ENCODE measurements at places on chromosomes 7 and 10.
A peak's percentile ranks its signal among the peaks of the same experiment; 100 is the strongest.

- DNase-seq, result no peak
Observed at GRCh38 chr7:36346260-36346831, 43.3 kb upstream of the ANLN start.

DNA sequence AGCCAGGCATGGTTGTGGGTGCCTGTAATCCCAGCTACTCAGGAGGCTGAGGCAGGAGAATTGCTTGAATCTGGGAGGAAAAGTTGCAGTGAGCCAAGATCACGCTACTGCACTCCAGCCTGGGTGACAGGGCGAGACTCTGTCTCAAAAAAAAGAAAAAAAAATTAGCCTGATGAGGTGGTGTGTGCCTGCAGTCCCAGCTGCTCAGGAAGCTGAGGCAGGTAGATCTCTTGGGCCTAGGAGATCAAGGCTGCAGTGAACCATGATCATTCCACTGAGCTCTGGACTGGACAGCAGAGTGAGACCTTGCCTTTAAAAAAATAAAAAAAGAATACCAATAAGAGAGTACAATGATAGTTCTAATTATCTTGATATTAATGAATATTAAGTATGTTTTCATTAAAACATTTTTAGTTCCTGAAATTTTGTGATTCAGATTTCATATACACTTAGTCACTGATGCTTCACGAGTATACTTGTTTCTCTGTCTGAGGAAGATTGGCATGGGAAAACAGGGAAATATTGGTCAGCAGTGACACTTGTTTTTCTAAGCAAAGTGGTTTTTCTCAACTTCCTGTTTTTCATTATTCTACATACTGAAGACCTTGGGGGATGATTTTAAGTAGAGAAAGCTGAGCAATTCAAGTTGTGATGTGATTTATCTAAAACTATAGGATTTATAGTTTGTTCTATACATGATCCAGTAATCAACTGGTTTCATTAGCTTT lies 76.8 kb downstream of the ADK start:
- DNase-seq, result no peak

- DNase-seq, result no peak
Observed at GRCh38 chr10:1679821-1680650, 57.3 kb downstream of the ADARB2 start.

- DNase-seq, result no peak
Observed at GRCh38 chr10:65723525-65723924, 1202.3 kb upstream of the LRRTM3 start.

- no peak for DNase-seq
Observed at GRCh38 chr7:41104631-41105030, 598.3 kb downstream of the INHBA start.

- no peak for DNase-seq
Observed at GRCh38 chr7:55565681-55566080, 6.6 kb downstream of the VOPP1 start.

GRCh38 chr10:69731184-69731583 lies 70.5 kb upstream of the COL13A1 start:
- DNase-seq, result no peak

GRCh38 chr10:35217455-35217854 lies 90.8 kb downstream of the CREM start:
- peak; percentile 39 for DNase-seq

- no peak for DNase-seq
Observed at GRCh38 chr10:4719036-4719435, 107.0 kb upstream of the AKR1E2 start.

GRCh38 chr7:100378114-100378755 lies 4.9 kb downstream of the PILRA start:
- no peak for DNase-seq

GRCh38 chr7:18174996-18175395 lies 147.3 kb upstream of the PRPS1L1 start:
- no peak for DNase-seq

DNA sequence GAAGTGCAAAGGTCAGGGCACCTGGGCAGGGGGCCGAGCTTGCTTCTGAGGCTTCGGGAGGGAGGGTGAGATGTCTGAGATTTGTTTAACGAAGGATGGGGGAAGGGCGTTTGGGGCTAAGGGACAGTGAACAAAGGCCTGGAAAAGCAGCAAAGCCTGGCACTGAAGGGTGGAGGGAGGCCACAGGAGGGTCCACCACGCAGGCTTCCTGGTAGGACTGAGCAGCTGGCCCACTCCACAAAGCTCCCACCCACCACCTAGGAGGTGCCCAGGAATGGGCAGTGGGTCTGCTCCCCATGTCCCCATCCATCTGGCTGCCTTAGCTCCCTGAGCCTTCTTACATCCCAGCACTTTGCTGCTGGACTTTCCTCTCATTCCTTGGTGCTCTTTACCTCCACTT lies 39.4 kb upstream of the CXCL12 start:
- no peak for DNase-seq

DNA sequence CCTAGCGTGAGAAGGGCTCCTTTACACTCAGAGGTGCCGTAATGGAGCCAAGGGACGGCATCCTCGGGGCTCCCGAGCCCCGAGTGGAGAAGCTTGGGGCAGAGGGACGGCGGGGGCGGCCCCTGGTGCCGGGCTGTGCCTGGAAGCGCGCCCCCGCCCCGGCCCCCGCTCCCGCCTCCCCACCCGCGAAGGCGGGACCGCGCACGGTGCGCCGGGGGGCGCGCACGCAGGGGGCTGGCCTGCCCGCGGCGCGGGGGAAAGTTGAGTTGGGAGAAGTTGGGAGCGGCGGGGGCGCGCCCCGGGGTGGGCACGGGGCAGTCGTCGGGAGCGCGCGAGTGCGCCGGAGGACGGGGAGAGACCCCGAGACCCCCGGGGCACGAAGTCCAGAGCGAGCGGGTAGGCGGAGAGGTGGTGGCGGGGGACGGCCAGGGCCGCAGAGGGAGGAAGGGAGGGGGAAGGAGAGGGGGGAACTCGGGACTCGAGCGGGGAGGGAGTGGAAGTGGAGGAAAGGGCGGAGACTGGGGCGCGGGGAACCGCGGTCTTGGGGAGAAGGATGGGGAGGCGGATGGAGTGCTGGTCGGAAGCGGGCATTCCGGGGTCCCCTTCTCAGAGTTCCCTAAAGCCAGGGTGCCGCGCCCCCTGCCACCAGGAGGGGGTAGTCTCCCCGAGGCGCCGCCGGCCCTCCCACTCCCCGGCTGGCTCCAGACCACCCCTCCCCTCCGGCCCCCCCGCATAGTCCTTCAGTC lies at the start of gene SLC4A2:
TSS of gene SLC4A2 (plus strand) at position 223 of the 746 bp plus-strand sequence. CDS start 2,399 bp downstream, outside the sequence.
- DNase-seq, result peak; percentile 67

DNA sequence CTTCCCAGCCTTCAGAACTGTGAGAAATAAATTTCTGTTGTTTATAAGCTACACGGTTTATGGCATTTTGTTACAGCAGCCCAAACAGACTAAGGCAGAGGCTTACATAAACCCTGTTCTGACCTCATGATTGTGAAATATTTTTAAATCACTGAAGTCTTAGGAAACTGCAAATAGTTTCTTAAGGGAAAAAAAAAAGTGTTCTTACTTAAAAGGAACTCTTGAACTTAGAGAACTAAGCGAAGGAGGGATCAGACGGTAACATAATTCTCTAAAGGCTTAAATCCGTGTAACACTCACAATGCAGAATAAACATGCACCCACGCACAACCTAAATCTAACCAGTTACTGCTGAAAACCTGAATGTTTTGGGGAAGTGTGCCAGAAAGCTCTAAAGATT lies 749.1 kb upstream of the LRRTM3 start:
- no peak for DNase-seq

GRCh38 chr10:42556931-42557330 lies 81.4 kb downstream of the ZNF33B start:
- no peak for DNase-seq

DNA sequence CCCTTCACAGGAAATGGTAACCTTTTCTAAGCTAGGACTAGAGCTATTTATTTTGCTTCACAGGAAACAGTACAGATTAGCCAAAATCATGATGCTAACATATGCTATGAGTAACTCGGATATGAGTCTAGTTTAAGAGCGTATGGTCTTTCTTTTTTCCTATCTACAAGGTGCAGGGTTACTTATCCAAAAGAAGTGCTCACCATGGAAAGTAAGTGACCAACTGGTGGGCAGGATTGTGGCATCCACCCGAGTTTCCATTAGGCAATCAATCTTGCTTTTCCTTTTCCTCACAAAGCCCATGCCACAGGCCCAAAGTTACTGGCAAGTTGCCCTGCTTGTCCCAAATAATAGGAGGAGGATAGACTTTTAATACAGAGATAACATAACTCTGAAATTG lies 765.1 kb upstream of the POM121L12 start:
- DNase-seq, result no peak

DNA sequence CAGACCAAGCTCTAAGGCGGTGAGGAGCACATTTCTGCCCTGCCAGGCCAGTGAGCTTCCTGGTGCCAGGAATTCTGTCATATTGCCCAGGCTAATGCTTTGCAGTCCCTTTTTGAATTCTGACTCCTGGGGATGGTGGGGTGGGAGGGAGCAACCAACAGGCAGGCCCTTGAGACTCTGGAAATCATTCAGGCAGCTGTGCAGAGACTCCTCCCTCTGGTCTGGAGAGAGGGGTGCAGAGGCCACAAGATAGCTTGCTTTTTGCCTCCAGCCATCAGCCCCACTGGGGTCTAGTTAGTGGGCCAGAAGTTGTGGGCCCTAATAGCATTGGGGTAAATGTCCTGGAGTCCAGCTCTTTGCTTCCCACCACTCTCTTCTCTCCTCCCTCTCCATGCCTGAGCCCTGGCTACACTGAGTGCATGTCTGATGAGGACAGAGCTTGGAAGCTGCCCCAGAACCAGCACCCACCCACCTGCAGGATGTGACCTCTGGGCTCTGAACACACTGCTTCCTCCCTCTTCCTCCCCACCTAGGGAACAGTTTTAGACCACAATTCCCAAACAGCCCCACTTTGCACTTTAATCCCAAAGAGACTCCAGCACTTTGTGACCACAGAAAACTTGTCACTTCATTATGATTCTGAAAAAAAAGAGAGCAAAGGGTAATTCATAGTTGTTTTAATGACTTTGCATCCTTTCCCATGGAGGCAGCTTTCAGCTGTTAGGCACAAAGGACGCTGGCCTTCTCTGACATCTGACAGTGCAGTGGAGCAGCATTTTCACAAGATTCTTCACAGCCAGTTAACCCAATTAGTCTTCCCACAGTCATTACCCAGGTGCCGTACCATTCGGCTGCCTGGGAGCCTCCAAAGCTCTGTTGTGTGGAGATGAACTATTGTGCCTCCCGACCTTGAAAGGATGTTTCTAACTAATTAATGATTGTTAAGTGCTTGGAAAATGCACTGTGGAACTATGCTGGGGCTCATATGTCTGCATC lies 262.5 kb downstream of the TRIL start:
- DNase-seq, result no peak

DNA sequence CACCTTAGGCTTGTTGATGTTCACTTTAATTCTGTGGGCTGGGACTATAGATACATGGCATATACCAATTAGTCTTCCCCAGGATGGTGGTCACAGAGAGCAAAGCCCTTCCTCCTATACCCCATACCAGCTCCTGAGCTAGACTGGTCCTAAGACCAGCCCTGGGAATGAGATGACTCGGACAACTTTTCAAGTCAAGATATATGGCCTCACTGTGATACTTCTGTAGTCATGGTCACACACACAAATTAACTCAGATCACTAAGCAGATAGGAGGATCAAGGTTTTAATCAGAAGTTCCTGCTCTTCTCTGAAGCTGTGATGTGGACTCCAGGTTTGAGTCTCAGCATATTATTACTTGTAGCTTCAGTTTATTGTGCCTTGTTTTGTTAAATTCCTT lies 53.1 kb downstream of the SLK start:
- no peak for DNase-seq

DNA sequence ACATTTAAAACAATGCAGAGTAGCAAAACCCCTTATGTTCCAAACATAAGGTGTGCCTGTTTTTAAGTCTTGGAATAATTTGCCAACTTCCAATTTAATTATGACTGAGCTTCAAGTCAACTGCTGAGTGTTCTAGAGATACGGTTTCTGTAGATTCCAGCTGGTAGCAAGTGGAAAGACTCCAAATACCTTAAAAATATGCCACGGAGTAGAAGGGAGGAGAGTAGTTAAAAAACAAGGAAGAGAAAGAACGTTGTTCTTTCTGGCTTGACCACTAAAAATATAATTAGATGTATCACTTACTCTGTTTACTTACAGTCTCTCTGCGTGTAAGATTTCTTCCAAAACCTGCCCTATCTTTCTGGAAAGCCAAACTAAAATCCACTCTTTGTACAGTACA lies 24.5 kb upstream of the ABLIM1 start:
- DNase-seq, result peak; percentile 45

GRCh38 chr7:116554911-116555310 lies 30.1 kb downstream of the CAV1 start:
- no peak for DNase-seq

GRCh38 chr7:44195889-44196288 lies 4.9 kb upstream of the YKT6 start:
- no peak for DNase-seq

DNA sequence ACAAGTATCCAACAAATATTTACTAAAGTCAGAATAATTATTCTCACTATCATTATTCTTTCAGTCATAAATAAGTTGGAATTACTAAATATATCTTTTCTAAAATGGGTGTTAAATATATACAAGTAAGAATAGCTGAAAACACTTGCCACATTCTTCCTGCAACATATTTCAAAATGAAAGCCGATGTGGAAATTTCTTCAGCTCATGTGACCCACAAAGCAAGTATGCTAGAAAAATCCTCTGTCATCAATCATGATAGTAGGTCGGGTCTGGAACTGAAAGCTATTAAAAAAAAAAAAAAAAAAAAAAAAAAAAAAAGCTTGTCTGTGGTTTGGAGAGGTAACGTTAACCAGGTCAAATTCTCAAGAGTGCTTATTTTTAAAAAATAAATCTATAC lies 344.7 kb downstream of the NEBL start:
- no peak for DNase-seq

DNA sequence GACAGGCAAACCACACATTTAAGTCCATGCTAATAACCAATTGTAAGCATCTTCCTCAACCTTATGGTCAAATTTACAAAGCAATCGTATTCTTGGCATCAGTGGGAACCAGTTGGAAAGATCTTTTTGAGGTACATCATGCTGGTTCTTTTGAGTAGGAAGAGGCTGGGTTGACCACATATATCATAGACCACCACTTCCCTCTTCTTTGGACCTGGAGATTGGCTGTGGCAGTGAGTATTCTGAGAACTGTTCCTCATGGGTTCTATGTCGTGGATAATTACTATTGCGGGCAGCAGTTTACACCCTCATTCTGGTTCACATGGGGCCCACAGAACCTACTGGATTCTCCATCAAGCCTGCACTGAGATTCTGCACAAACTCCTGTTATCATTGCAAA lies 35.5 kb upstream of the C1GALT1 start:
- DNase-seq, result no peak

- DNase-seq, result no peak
Observed at GRCh38 chr10:69107176-69107490, 16.8 kb upstream of the VPS26A start.

DNA sequence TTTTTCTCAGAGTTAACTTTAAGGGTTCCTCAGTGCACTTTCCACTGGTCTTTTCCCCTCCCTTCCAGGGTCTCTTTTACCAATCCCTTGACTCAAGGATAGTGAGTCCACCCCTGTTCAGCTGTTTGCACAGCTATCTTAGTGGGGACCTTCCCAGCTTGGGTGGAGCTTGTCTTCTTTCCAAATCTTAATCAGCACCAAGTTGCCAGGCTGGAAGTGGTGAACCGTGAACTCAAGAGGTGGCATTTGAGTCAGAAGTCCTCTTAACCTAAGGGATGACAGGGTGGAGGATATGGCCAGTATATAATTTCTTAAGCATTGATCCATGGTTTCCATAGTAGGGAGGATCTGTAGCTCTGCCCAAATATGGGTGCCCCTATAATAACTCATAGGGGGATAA lies 25.0 kb downstream of the MAPK8 start:
- DNase-seq, result no peak

GRCh38 chr7:142689439-142690120 lies 59.7 kb upstream of the PRSS1 start:
- DNase-seq, result no peak

- DNase-seq, result peak; percentile 67
Observed at GRCh38 chr7:27586825-27587224, 75.9 kb downstream of the HIBADH start.

Measured in NCI-H1092 treated with DMSO at 0.1 percent for 48 hours (cell line).